ENCODE measurements at places on chromosomes 13 and 19. TPM values are rescaled to one million over a fixed set of nuclear protein-coding genes. Genes with fewer than 3 reads are reported as not detected.

Gene CEACAM7
- total RNA-seq: not detected

Gene PTH2
- total RNA-seq: not detected

Gene ZNF763
- 0.51 TPM for total RNA-seq

Gene OR7D2
- 0.37 TPM for total RNA-seq

Gene ERICH6B
- not detected for total RNA-seq

Gene SMIM17
- not detected for total RNA-seq

Gene NLRP9
- not detected for total RNA-seq

Gene SGCG
- total RNA-seq: not detected

Gene ZNF420
- total RNA-seq: 11.9 TPM

Gene SLC17A7
- 0.54 TPM for total RNA-seq

Gene C19orf85
- not detected for total RNA-seq

Gene OLFM4
- not detected for total RNA-seq

Gene ZNF599
- total RNA-seq: 2.4 TPM

Gene OR7G3
- not detected for total RNA-seq

Gene CEACAM21
- 31.1 TPM for total RNA-seq

Gene PDCD2L
- 50.8 TPM for total RNA-seq
